Stimulated activated CD8-positive, alpha-beta memory T cell treated with anti-CD3 and anti-CD28 coated beads, Interleukin-7, amount 100 ng/mL, for 1 hour (primary cell): ENCODE measurements at places on chromosomes 11 and 22.

GRCh38 chr22:19524170-19525115 lies at the start of gene CLDN5:
TSS of gene CLDN5 (minus strand) at chr22:19524410. CDS start at chr22:19524255, 155 bp downstream.
- DNase-seq: no peak

DNA sequence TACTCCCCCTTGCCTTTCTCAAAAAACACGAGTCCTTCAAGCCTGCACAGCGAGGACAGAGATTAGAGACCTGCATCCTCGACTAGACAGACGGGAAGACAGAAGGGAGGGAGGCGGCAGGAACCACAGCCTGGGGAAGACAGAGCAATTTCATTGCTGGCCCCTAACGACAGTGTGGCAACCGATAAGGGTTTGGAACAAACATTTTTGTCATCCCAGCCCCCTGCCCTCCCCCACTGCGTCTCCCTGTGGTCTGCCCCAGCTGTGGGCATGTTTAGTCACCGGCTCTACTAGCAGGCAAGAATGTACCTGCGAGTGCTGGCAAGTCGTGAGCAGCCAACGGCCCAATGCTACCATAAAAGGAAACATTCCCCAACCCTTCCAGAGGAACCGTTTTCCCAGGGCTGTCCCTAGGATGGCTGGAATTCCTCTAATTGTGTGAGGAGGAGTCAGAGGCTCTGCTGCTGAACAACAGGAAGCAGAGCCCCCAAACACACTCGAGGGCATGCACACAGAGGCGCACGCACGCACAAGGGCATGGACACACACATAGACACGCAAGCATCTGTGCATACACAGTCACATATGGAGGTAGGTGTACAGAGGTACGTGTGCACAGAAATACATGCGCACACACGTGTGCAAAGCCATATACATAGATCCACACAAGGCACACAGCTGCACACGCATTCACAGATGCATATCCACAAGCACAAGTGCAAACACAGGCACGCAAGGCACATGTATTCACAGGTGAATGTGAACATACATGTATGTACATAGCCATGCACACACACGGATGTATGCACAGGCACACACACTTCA lies 58.3 kb downstream of the MYH9 start:
- DNase-seq: peak; percentile 74

GRCh38 chr11:126607374-126607773 lies 251.9 kb downstream of the ST3GAL4 start:
- no peak for DNase-seq

DNA sequence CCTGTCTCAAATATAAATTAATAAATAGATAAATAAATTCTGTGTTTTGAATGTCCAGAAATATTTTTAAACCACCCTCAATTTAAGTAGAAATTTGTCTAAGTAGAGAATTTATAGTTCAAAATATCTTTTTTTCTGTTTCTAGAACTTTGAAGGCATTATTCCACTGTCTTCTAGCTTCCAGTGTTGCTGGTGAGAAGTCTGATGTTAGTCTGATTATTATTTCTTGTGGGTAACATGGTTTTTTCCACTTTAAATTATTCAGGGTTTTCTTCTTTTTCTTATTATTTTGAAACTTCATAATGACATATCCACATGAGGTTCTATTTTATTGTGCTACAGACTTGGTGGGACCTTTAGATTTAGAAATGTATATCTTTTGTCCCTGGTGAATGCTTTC lies 46.4 kb upstream of the HEPHL1 start:
- no peak for DNase-seq

- no peak for DNase-seq
Measured at GRCh38 chr22:29023172-29023796, 38.3 kb downstream of the C22orf31 start.

- DNase-seq: no peak
Measured at GRCh38 chr11:45910623-45911022, 3.6 kb upstream of the FREY1 start.

DNA sequence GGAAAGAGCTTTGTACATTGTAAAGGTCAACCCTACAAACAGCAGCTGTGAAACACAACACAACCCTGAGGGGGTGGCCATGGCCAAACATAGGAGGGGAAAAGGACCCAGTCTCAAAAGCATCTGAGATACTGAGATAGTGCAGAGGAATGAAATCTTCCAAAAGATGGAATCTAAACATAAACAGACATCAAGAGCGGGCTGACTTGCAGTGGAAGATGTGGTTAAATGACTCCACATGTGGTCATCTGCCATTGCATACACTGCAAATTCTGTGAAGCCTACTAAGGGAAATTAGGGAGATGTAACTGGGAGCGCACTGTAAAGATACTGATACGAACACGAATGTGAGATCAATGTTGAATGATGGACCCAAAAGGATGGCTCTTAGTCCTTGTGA lies 22.0 kb downstream of the BDNF start:
- DNase-seq: no peak

DNA sequence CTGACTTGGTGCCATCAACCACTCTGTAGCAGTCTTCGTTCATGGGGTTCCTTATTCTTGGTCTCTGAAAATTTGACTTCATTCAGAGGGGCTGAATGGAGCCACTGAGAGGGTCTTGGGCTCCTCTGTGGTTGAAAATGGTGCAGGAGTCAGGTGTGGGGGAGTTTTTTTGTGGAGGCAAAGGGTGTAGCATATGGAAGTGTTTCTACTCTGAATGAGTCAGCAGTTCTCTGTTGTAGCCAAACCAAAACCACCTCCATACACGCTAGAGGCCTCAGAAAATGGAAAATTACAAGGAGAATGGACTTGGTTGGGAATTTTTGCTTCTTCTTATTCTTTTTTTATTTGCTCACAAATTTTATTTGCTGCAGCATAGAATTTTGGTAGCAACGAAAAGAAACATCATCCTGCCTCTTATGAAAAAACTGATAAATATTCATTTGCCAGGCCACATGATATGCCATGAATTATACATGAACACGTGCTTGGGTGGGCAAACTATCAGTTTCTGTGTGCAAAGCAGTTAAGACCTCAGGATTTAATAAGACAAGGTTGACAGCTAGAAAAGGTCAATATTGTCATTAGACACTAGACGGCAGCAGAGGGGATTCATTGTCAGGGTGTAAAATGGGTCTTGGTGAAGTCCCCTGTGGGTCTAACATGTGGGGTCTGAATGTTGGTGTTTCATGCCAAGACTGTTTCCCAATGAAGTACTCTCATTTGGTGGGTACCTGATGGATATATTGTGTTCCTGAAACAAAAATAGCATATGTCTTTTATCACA lies 111.7 kb downstream of the MYO18B start:
- no peak for DNase-seq

DNA sequence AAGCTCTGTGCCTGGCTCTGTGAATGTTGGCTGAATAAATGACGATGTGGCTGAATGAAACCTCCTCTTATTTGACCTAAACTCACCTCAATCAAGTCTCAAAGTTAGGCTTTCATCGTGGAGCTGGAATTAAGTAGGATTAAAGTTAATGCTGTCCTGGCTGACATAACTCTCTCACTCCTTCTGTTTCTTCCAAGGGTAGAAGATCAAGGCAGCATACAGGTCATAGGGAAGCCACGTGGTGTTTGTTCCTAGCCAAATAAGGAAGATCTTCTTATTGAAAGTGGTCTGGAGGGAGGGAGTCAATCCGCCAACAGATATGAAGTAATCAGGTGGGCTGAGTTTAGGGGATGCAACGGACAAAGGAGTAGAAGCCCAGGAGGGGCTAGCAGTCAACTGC lies 59.5 kb downstream of the TRIM29 start:
- DNase-seq: no peak

DNA sequence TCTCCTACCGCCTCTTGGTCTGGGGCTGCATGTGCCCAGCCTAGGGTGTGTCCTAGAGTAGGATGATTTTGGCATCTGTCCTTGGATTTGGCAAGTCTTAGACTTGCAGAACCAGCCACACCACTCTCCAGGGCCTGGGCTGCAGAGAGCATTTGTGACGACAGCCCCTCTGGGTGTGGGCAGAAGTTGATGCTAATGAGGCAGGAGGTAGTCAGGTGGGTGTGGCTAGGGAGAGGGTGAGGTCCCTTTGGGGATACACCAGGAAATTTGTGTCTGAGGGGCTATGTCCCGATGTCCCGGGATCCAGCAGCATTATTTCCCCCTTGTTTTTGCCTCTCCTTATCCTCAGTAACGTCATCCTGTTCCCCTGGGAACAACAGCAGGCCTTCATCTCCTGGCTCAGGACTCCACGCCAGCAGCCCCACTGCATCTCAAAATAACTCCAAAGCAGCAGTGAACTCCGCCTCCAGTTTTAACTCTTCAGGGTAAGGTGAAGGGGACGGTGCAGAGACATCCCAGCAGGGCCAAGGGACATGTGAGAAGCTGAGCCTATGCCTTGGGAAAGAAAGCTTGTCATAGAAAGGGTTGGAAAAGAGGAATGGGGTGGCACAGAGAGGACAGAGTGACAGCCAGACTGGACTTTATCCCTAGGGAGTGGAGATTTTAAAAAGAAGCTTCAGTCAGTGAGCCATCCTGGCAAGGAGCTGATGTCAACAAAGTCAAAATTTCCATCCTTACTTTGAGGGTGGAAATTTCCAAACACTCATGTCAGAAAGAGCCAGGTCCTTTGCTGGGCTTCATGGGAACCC lies 8.0 kb upstream of the TLCD5 start:
- no peak for DNase-seq

GRCh38 chr11:35791088-35791958 lies 128.7 kb downstream of the TRIM44 start:
- no peak for DNase-seq

DNA sequence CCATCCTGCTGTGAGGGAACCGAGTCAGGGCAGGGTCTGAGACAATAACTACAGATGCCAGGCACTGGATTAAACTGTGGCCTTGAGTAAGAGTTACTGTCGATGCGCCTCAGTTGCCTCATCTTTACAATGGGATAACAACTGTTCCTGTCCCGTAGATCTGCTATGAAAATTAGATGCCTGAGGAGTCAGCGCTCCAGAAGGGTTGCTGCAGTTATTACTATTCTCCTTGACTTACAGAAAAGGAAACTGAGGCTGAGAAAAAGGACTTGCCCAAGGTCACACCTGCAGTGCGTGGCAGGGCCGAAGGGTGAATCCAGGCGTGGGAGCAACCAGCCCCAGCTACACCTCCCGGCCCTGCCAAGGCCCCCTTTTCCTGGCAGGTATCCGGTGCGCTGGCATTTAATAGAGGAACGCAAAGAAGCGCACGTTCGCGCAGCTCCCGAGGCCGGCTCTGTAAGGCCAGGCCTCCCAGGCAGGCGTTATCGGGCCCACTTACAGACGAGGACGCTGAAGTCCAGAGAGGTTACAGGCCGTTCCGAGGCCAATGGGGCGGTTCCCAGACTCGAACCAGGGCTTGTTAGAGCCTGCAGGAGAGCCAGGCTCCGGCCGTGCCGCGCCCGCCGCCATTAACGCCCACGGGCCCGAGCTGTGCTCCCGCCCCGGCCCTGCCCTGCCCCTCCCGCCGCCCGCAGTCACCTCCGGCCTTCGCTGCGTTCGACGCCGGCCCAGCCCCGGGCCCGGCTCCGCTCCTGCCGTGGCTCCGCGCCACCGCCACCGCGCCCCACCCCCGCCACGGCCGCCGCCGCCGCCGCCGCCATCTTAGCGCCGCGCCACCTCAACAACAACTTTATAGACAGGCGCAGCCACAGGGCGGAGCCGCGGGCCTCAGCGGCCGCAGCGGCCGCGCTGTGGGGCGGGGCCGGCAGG lies at the start of gene C11orf68:
C11orf68 (minus strand) TSS at position 852 of the 930 bp plus-strand sequence; CDS start at position 821, 31 bp downstream.
- no peak for DNase-seq

DNA sequence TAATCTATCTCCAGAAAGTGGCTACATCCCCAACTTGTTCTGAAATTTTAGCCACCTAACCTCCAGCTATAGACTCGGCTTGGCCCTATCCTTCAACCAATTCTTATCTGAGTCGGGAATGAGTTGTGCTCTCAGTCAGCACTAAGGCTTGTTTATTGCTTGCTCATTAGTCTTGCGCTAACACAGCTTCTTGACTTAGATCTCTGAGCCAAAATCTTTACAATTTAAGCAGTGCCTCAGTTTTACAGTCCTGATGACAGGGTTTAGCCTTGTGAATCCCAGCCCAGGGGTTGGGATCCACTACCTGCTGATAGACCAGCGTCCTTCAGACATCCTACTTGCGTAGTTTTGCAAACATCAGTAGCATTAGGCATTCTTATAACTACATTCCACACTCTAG lies 144.6 kb downstream of the NOX4 start:
- no peak for DNase-seq

GRCh38 chr22:22479999-22480532 lies 28.5 kb downstream of the ZNF280B start:
- DNase-seq: no peak

GRCh38 chr22:18983120-18983651 lies 47.1 kb upstream of the PRODH start:
- DNase-seq: no peak

DNA sequence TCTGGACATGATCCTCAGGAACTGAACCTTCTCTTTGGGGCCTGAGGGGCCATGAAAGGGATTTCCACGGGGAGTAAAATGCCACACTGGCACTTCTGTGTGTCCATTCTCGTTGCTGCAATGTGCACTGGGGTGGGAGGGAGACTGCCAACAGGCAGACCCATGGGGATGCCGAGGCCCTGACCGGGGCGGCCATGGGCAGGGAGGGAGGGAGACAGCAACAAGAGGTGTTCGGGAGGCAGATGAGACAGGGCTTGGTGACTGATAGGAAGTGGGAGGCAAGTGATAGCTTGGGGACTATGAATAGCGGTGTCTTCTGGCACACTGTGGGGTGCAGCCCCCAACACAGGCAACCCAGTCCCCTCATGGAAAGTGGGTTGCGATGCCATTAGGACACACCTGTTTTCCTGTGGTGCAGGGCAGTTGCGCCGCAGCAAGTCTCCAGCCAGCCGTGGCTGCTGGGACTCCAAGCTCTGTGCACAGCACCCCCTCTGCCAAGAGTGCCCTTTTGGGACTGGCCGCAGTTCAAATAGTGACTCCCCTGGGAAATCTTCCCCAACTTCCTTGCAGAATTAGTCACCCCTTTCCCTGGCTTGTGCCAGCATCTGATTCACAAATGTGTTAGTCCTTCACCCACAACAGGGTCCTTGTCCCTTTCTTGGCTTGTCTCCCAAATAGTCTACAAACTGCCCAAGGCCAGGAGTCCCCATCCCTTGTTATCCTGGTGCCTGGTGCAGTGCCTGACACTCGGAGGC lies 88.8 kb downstream of the CHST1 start:
- no peak for DNase-seq

- no peak for DNase-seq
Measured at GRCh38 chr11:86511086-86511551, 136.4 kb downstream of the CCDC81 start.

DNA sequence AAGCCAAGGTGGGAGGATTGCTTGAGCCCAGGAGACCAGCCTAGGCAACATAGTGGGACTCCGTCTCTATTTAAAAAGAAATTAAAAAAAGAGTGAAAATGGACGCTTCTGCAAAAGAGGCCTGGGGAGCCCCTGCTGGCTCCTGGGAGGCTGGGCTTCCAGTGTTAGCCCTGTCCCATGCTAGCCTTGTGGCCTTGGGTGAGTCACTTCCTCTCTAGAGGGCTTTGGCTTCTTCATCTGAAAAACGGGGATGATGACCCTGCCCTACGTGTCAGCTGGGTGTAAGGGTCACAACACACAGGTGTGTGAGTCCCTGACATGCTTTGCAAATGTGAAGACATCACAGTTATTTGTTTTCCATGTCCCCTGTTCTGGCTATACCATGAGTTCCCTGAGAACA lies 32.8 kb downstream of the FAM227A start:
- DNase-seq: no peak
